Activated gamma-delta T cell (primary cell): ENCODE measurements at places on chromosomes 16 and 17.

DNA sequence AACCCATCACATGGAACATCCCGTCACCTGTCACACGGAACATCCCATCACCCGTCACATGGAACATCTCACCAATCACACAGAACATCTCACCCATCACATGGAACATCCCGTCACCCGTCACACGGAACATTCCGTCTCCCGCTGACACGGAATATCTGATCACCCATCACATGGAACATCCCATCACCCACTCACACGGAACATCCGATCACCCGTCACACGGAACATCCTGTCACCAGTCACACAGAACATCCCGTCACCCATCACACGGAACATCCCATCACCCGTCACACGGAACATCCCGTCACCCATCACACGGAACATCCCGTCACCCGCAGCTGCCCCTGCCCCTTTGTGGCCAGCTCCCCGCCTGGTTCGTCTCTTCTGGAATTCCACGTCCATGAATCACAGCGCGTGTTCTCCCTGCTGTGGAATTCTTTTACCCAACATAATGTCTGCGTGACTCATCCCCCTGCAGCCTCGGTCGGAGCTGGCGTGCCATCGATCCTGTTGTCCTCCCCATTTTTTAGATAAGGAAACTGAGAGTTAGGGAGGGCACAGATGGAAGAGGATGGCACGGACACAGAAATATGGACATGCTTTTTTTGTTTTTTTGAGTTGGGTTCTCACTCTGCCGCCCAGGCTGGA is 5.6 kb downstream of the CPNE7 start:
- no peak for DNase-seq

DNA sequence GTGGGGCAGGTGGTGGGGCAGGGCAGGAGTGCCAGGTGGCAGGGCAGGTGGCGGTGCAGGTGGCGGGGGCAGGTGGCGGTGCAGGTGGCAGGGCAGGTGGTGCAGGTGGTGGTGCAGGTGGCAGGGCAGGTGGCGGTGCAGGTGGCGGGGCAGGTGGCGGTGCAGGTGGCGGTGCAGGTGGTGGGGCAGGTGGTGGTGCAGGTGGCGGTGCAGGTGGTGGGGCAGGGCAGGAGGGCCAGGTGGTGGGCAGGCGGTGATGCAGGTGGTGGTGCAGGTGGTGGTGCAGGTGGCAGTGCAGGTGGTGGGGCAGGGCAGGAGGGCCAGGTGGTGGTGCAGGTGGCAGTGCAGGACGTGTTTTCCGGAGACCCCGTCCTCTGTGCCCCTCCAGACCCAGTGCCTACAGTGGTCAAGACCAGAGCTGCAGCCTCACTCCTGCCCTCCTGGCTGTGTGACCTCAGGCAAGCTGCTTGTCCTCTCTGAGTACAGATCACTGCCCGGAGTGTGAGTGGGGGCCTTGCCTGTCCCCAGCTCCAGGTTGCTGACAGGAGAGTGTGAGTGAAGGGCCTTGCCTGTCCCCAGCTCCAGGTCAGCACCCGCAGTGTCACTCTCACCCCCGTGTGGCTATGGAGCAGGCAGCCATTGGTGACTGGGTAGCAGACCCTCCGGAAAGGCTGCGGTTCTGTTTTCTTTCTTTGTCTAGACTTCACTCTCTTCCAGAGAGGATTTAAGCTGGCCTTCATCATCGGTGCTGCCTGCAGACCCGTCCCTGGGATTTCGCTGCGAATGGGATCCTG is 16.1 kb upstream of the NPTX1 start:
- DNase-seq, result no peak

- DNase-seq, result no peak
Measured at GRCh38 chr17:18191967-18192366, 8.3 kb downstream of the ALKBH5 start.

DNA sequence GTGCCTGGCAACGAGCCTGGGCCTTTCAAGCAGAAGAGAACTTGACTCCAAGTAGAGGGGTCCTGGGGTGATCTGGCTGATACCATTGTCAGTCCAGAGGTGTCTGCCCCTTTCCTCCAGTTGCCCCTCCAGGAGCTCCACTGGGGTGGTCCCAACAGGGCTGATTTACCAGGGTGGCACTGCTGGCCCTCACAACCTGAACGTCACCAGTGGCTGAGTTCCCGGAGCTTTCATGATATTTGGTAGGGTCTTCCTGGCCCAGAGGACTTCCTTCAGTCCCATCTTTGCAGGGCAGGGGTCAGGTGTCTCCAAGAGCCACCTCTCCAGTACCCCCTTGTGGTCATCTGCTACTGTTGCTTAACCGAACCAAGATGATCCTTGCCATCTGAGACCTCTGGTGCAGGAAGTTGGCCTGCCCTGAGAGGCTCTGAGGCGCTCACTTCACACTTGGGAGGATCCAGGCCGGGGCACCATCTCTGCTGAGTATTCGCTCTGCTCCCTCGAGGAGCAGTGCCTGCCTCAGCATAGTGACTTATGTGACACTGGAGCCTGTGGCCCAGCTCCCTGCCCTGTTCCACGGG is 3.5 kb downstream of the LIMD2 start:
- DNase-seq, result no peak
